Spinal cord (tissue), 10 donors: ENCODE measurements at places on chromosomes 3 and 15. TPM values are rescaled to one million over a fixed set of nuclear protein-coding genes. Genes with fewer than 3 reads are reported as not detected.

PRC1 gene
- 66.5 TPM for total RNA-seq

PRSS50 gene
- total RNA-seq: not detected

TM6SF1 gene
- total RNA-seq: 4.7 TPM

- no peak for DNase-seq
Observed at GRCh38 chr15:68989541-68990230, 24.8 kb upstream of the NOX5 start.

DNA sequence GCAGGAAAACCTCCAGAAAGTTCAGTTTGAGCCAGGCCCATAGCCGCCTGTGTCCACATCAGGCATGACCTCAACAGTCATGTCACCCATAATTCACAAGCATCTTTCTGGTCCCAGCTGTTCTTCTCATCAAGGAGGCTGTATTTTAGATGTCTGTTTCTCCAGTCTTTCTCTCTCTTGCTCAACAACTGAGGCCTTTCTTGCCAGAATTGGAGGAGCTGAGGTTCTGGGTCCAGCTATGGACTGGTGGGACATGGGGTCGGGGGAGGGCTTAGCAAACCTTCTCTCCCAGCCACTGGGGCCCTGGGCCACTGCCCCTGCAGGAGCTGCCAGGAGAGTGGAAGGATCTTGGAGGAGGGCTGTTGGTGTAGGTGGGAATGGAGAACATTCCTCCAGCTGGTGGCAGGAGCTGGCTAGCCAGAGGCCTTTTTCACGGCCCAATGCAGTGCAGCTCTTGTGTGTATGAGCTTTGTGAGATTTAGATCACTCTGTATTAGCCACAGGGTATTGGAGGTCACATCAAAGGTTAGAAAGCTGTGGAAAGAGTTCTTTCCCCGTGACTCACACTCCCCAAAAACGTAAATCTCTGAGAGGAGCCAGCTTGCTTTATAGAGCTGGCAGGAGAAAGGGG is 23.5 kb downstream of the MAGEF1 start:
- DNase-seq: no peak

GRCh38 chr3:37992271-37993066 is 1.9 kb downstream of the VILL start:
- no peak for DNase-seq

GRCh38 chr3:82745544-82745943 is 984.1 kb upstream of the GBE1 start:
- no peak for DNase-seq

DNA sequence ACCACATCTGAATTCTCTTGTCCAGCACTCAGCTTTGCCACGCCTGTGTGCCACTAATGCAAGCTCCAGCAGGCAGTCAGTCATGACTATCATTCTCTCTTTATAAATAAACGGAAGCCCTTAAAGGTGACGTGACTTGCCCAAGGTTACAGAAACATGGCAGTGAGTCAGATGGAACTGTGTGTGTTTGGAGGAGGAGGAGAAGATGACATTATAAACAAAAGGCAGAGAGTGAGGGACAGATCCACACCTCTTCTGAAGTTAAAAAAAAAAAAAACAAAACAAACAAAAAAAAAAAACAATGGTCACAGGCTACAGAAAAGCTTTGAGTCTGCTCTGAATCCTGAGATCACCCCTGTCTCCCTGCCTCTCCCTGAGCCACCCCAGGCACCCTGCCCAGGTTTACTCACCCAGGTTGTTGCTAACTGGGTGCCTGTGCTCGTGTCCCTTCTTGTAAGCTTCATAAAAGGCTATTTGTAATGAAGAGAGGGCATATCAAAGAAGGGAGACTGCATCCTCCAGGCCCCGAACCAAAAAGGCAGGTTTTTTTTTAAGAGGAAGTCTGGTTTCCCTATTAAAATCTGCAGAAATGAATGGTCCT is 119.7 kb upstream of the PHLDB2 start:
- no peak for DNase-seq

DNA sequence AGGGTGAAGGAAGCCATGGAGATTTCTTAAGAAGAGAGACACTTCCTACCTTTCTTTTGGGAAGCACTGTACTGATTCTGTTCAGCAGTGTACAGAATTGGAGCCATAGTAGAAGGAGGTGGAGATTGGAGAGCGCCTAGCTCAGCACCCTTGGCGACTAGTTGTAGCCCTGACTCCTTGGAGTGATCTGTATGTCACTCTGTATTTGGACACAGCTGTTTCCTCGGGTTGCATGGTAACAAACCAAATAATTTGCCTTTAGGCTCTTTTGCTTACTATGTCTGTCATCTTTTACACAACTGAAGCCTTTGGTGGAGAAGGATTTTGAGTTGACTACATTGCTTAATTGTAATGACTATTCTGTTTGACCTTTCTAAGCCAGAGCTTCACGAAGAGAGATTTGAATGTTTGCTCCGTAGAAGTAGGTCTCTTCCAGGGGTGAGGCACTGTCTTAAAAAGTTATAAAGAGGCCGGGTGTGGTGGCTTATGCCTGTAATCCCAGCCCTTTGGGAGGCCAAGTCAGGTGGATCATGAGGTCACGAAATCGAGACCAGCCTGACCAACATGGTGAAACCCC is 77.1 kb downstream of the AKAP13 start:
- DNase-seq: no peak

DNA sequence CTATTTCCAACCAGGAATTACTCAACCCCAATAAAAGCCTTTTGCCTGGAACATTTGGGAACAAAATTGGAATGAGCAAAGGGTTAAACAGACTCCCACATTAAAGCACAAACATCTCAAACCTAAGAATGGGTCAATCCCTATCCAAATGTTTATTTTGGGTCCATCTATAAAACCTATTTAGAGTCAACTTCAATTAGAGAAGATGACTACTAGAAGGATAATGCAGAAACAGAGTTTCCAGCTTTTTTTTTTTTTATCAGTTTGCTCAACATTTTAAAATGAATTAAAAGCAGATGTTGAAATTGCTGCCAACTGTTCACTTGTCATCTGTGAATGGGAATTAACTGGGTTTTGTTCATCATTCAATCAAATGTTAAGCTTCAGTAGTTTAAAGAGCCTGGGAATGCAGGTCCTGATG is 4.1 kb upstream of the TBC1D23 start:
- DNase-seq: no peak
